ENCODE measurements at places on chromosomes 11 and 22.

DNA sequence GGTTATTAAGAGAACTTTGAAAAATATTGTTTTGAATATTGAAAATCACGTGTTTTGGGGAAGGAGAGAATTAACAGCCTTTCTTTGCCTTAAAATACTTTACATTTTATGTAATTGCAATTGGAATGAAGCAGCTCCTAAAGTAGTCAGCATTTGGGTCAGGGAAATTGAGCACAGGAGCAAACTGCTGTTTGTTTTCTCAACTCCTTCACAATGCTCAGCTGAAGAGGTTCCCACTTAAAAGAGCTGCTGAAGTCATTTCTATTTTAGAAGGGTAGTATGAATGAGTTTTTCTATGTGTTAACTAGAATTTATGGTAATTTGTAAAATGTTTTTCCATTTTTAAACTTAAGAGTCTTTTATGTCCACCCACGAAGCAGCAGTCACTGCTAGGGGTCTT is 8.1 kb upstream of the UCP2 start:
- DNase-seq, result no peak

DNA sequence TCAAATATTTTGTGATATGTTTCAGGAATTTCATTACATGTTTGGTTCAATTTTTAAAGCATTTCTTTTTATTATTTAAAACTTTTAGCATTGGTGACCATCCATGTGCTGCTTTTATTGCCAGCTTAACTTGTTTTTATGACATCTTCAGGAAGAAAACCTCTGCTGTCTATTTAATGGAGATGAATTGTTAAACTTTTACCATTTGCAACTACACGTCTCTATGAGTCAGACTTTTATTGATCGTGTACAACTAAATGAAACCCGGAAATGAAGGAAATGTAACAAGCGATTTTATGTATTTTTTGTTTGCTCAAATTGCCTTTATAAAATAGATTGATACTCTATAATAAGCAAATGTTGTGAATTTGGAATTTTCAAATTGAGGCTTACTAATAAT is 113.0 kb downstream of the PTPRJ start:
- DNase-seq, result no peak

DNA sequence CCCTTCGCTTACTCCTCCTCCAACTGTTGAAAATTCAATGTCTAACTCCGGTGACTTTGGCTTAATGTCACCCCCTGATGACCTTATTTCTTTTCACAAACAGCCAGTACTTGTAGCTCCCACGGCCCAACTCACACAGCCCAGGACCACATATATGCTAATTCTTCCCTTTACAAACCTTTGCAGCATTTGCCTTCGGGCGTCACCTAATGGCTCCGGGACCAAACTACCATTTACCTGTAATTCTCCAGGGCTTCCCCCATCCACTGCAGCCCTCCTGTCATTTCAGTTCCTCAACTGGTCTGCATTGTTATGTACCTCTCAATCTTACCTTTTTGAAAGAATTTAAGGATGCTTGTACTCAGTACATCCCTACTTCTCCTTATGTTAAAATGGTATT is 29.8 kb upstream of the OR56B4 start:
- DNase-seq, result no peak

- no peak for DNase-seq
Observed at GRCh38 chr11:11230802-11231562, 122.1 kb downstream of the CSNK2A3 start.

- DNase-seq, result no peak
Observed at GRCh38 chr11:83061883-83062282, 9.8 kb downstream of the RAB30 start.

- no peak for DNase-seq
Observed at GRCh38 chr22:36914390-36914752, 943 bp downstream of the CSF2RB start.

DNA sequence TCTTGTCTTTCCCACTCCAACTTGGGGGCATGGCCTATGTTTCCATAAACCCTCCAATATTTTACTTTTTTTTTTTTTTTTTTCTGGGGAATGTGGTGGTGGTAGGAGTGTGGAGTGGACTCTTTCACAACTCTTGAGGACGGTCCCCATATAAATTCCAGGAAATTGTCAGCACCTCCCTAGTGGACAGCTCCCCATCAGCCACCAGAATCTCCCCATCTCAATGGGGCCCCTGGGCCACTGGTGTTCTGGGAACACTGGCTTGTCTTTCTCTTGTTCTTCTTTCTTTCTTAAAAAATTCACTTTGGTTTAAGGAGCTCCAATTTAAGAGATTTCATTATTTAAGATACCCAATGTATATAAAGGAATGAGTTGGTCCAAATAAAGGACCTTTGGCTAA is 74.1 kb downstream of the ADM start:
- no peak for DNase-seq

DNA sequence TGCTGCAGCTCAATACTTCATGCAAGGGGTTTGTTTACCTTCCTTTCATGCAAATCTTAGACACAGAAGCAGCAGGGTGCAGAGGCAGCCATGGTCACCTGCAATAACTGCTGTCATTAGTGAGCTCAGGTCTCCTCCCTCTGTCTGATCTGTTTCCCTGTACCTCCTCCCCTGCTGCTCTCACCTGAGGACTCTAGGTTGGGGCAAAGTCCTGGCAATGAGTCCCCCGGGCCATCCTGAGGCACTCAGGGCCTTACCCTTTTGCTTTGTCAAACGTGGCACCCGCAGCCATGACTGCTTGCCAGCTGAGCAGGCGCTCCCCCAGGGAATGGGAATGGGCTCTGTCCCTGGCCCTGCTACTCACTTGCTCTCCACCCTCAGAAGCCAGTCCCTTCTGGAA is 3.9 kb downstream of the LRRC10B start:
- no peak for DNase-seq

GRCh38 chr11:46918083-46918787 is at the start of gene LRP4:
Gene LRP4, minus strand, starts transcription at chr11:46918550. Its CDS starts 171 bp downstream, at chr11:46918379.
- DNase-seq, result peak; percentile 55

- DNase-seq, result no peak
Observed at GRCh38 chr11:8610532-8611116, 16.6 kb upstream of the STK33 start.

GRCh38 chr11:64525711-64526110 is 65.3 kb upstream of the SLC22A12 start:
- DNase-seq, result no peak

DNA sequence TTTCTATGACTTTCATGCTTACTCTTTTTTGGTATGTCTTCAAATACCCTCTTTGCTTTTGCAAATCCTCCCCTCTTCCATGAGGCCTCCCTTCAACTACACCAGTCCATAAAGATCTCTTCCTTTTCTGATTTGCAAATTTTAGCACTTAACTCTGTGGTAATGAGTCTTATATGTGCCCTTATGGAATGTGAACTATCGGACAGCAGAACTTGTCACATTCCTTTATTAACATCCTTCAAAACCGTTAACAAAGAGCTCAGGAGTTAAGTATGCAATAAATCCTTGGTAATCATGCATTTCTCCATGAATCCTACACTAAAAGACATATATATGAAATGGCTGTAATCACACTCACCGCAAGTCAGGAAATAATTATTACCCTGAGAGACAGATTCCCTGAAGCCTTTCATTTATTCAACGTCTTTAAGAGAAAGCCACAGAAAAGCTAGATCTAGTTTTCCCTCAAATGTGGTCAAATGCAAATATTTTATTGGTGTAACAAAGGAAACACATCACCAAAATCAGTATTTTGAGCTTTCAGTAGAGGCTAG is 7.4 kb downstream of the CLNS1A start:
- DNase-seq, result no peak

- DNase-seq, result peak; percentile 43
Observed at GRCh38 chr11:65366340-65366773, 11.8 kb downstream of the TIGD3 start.

GRCh38 chr11:103601225-103601846 is 435.1 kb upstream of the DDI1 start:
- peak; percentile 59 for DNase-seq

DNA sequence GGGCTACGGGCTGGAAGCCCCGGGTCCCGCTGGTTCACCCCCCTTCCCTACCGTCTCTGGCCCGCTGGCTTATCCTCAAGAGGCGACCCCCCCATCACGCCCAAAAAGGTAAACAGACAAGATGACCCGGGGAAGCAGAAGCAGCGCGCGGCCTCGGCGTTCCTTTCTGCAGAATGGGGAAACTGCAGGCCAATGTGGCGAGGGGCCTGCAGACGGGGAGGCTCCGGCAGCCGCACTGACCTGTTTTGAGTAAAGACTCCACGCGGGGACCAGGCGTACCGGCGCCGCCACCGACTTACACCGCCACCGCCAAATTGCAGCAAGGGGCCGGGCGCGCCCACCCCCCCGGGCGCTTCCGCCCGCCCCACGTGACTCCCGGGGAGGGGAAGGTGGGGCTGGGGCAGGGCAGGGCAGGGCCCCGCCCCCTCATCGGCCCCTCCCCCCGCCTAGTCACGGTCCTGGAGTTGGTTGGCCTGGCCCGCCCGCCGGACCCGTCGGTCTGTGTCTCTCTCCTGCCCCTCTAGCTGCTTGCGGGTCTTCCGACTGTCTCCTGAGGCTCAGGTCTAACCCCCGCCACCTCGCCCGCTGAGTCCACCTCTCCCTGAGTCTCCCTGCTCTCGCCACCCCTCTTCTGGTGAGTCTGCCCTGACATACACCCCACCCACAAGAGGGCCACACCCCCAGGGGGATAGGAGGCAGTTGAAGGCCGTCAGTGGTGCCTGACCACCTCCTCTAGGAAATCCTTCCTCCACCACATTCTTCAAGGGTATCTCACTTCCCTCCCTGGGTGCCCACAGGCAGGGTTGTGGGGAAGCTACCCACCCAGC is at the start of gene ARAP1:
TSS of gene ARAP1 (minus strand) at position 321 of the 827 bp plus-strand sequence. CDS start 25,280 bp downstream, outside the sequence.
- DNase-seq, result peak; percentile 78

- no peak for DNase-seq
Observed at GRCh38 chr11:74669211-74670160, 61.7 kb downstream of the CHRDL2 start.

GRCh38 chr22:27504360-27505253 is 296.9 kb downstream of the MN1 start:
- no peak for DNase-seq

GRCh38 chr11:67368621-67369020 is 4.8 kb downstream of the CLCF1 start:
- no peak for DNase-seq

- DNase-seq, result no peak
Observed at GRCh38 chr22:48237466-48238283, 1475.2 kb downstream of the TBC1D22A start.

DNA sequence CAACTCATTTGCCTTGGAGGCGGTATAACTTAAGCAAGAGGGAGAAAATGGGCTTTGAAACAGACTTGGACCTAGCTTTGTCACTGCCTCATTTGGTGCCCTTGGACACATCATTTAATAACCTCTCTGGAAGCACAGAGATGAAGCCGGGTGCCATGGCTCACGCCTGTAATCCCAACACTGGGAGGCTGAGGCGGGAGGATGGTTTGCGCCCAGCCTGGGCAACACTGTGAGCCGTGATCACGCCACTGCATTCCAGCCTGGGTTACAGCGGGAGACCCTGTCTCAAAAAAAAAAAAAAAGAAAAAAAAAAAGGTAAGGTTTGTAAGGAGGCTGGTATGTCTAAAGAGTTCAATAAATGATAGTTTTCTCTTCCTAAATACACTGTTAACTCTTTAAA is 806 bp downstream of the COA4 start:
- DNase-seq, result no peak

GRCh38 chr11:20159466-20160381 is 551 bp downstream of the DBX1 start:
- DNase-seq, result no peak

- peak; percentile 81 for DNase-seq
Observed at GRCh38 chr22:26589845-26590736, at the start of gene TPST2. Gene TPST2, minus strand, starts transcription at chr22:26590132. Its CDS starts 48,502 bp downstream, at chr22:26541630.

- no peak for DNase-seq
Observed at GRCh38 chr22:17734187-17734586, 40.1 kb downstream of the BID start.

DNA sequence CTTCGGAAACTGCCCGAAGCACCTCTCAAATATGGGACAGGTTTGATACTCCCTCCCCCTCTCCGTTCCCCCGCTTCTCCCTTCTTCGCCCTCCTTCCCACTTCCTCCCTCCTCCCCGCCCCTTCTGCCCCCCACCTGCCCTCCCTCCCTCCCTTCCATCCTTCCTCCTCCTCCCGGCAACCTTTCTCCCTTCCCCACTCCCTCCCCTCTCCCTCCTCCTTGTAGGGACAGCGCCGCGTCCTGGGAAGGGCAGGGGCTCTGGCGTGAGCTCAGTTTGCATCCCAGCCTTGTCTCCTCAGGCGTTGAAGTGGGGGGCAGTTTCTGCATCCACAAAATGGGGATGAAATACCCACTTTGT is 6.1 kb upstream of the NFAM1 start:
- no peak for DNase-seq

DNA sequence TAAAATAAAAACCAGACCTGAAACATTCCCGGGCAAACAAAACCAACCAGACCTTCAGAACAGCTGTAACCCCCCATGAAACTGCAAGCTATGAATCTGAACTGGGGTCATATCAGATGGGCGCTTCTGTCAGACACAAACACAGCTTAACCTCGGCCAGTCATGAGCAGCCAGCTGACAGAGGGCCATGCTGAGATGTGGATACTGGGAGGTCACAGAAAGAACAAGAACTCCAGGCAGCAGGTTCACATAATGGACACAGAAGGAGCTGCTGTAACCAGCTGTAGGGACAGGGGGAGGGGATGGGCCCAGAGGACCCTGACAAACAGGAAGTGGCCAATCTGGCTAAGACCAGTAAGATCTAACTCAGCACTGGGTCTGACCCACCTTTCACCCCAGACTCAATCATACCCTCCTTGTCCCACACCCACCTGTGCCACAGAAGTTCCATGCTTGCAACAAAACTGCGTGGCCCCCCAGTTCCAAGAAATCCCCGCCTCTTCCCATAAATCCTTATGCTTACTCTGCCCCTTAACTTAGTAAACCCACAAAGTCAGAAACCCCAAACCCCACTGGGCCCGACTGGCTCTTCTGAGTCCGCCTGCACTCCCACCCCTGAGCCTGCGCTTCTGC is 4.0 kb downstream of the APOL4 start:
- DNase-seq, result no peak

- DNase-seq, result no peak
Observed at GRCh38 chr11:86186386-86186785, 58.2 kb upstream of the EED start.

Measured in midbrain (tissue), 1 donor.